ENCODE measurements at places on chromosomes 6 and 20. TPM values are rescaled to one million over a fixed set of nuclear protein-coding genes. Genes with fewer than 3 reads are reported as not detected.

The TNFAIP3 gene
- 15.7 TPM for total RNA-seq

The BMP5 gene
- total RNA-seq: 0.05 TPM

The AGPAT4 gene
- 4.4 TPM for total RNA-seq

The CALHM6 gene
- 0.45 TPM for total RNA-seq

The PDYN gene
- not detected for total RNA-seq

The MLN gene
- not detected for total RNA-seq

The B3GALT4 gene
- 0.70 TPM for total RNA-seq

The RTF2 gene
- 90.4 TPM for total RNA-seq

The MATN4 gene
- not detected for total RNA-seq

The NRSN1 gene
- not detected for total RNA-seq

The ACTL10 gene
- 0.05 TPM for total RNA-seq

The SOBP gene
- total RNA-seq: 1.2 TPM

The CAP2 gene
- 13.1 TPM for total RNA-seq

The TRIM10 gene
- not detected for total RNA-seq

The C20orf204 gene
- total RNA-seq: 0.19 TPM

The MYO6 gene
- total RNA-seq: 9.4 TPM

The HTR1E gene
- total RNA-seq: not detected

The GSTA3 gene
- not detected for total RNA-seq

The INSM1 gene
- not detected for total RNA-seq

The ESR1 gene
- total RNA-seq: not detected

The COL11A2 gene
- 0.72 TPM for total RNA-seq

The RAMACL gene
- total RNA-seq: 0.07 TPM

The BYSL gene
- total RNA-seq: 42.6 TPM

The BAK1 gene
- 34.9 TPM for total RNA-seq

The HSPA1L gene
- total RNA-seq: 1.00 TPM
